Thoracic aorta (tissue), 2 donors: ENCODE measurements at places on chromosomes 2 and 18.

DNA sequence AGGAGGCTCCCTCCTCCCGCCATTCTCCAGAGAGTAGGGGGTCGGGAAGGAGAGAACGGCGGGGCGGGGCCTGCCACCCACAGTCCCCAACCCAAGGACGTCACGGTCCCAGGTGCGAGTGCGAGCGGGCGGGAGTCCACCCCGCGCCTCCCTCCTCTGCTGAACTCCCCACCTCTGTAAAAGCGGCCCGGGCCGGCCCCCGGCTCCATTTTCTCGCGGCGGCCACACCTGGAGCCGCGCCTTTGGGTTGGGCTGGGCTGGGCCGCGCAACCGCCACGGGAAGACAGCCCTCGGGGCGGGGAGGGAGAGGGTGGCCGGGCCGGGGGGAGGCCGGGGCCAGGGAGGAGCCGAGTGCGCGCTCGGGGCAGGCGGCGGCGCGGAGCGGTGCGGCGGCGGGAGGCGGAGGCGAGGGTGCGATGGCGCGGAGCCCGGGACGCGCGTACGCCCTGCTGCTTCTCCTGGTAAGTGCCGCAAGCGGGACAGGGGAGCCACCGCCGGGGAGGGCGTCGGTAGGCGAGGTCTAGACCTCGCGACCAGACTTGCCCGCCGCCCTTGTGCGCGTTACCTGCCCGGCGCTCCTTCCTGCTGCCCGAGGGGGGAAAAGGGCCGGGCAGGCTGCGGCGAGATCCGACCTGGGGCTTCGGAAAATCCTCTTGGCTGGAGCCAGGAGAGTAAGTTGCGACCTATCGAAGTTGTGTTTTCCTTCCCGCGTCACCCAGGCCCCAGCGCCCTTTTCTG, at the start of gene DSG2:
Gene DSG2 (plus strand): TSS at position 342 of the 738 bp plus-strand sequence. CDS start 75 bp downstream, at position 417.
- DNase-seq: no peak
- H3K36me3 ChIP-seq: no peaks in the 10 kb centered on the region
- H3K4me1 ChIP-seq: peaks cover 3% of the 10 kb centered on the region
- no peaks in the 10 kb centered on the region for H3K27me3 ChIP-seq

DNA sequence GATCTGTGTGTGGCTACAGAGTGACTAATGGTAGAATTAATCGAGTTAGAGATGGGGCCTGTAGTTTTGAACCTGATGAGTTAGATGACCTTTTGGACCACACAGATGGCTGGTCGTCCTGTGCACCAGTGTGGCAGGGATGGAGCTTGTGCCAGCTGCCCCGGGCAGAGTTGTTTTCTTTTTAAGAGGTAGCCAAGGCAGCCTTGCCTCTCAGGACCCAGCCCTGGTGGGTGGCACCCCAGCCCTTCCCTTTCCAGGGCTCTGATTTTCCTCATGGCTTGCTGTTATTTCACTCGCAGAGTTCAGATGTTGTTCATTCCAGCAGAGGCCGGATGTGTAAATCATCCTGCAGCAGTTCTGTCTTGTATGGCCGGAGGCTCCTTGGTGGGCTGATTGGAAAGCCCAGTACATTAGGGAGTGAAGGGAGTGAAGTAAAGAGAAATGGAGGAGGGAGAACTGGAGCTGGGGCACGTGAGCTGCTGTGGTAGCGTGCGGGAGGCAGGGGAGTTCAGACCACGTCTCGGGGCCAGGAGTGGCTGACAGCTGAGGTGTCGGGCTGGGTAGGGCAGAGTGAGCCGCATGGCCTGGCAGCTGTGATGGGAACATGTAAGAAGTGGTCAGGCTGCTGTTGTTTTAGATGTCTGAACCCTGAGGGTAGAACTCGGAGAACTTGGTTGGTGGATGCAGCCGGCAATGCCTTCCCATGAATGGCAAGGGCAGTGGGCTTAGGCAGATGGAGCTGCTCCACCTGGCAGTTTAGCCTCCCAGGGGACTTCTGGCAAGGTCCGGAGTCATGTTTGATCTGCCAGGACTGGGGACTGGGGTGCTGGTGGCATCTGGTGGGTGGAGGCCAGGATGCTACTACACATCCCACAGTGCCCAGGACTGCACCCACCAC, 28.8 kb downstream of the ASAP2 start:
- peak overlapping the region; percentile 95 for H3K27ac ChIP-seq
- H3K4me3 ChIP-seq: peak overlapping the region; percentile 25
- peaks cover 91% of the 10 kb centered on the region for H3K4me1 ChIP-seq
- no peaks in the 10 kb centered on the region for H3K27me3 ChIP-seq

DNA sequence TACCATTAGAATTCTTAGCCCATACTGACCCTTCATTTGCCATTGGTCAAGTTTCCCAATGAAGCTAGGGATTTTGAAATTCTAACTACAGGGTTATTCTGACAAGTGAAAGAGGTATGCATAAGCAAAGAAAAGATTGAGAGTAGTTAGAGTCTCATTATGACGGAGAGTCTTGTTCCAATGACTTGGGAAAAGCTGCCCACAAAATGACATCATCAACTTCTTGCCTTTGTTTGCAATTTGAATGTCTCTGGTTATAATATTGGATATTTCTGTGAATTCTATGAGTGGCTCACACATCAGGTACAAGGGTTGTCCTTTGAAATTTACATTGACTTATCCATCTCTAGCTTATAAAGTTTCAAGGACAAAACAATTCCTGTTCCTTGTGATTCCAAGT, 772.2 kb downstream of the TRIB2 start:
- no peak overlapping the region for H3K4me3 ChIP-seq
- no peaks in the 10 kb centered on the region for H3K27me3 ChIP-seq
- DNase-seq: no peak
- no peak overlapping the region for H3K27ac ChIP-seq
- H3K36me3 ChIP-seq: no peaks in the 10 kb centered on the region

- no peak for DNase-seq
- no peaks in the 10 kb centered on the region for H3K36me3 ChIP-seq
- no peak overlapping the region for H3K4me3 ChIP-seq
- H3K4me1 ChIP-seq: no peaks in the 10 kb centered on the region
Measured at GRCh38 chr2:65722028-65722778, 289.8 kb upstream of the SPRED2 start.

- H3K4me3 ChIP-seq: peak overlapping the region; percentile 73
- H3K36me3 ChIP-seq: no peaks in the 10 kb centered on the region
- DNase-seq: no peak
- peak overlapping the region; percentile 74 for H3K27ac ChIP-seq
- peaks cover 22% of the 10 kb centered on the region for H3K4me1 ChIP-seq
Measured at GRCh38 chr18:55477860-55478581, 110.0 kb downstream of the TCF4 start.

- no peaks in the 10 kb centered on the region for H3K27me3 ChIP-seq
- H3K36me3 ChIP-seq: no peaks in the 10 kb centered on the region
- peak overlapping the region; percentile 78 for H3K4me3 ChIP-seq
- no peak overlapping the region for H3K27ac ChIP-seq
- peaks cover 4% of the 10 kb centered on the region for H3K4me1 ChIP-seq
- DNase-seq: no peak
Measured at GRCh38 chr2:42974721-42975717, 182.6 kb upstream of the HAAO start.

DNA sequence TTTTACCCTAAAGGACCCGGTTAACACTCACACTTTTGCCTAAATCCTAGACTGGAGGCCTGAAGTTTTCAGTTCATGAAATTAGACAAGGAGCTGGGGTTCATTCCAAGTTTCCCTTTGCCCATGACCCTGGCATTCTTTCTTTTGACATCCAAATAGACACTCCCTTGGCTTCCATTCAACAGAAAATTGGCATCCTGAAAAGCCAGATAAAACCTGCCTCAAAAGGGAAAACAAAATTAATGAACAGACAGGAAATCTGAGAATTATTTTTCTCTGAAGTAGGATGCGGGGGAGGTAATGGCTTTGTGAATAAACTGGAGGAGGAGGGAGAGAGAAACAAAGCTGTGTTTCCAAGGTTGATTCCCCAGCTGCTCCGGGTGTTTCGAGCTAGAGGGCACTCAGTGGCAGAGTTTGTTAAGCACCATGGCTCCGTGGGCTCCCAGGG, 41.0 kb downstream of the SPP2 start:
- no peak for DNase-seq
- H3K36me3 ChIP-seq: no peaks in the 10 kb centered on the region
- H3K27me3 ChIP-seq: no peaks in the 10 kb centered on the region
- H3K4me1 ChIP-seq: no peaks in the 10 kb centered on the region
- no peak overlapping the region for H3K27ac ChIP-seq

GRCh38 chr2:177353187-177353478, 39.4 kb upstream of the AGPS start:
- peak overlapping the region; percentile 44 for H3K27ac ChIP-seq
- H3K4me1 ChIP-seq: peaks cover 13% of the 10 kb centered on the region
- peak overlapping the region; percentile 7 for H3K4me3 ChIP-seq
- no peaks in the 10 kb centered on the region for H3K36me3 ChIP-seq

- DNase-seq: no peak
- peaks cover 13% of the 10 kb centered on the region for H3K4me1 ChIP-seq
- H3K27ac ChIP-seq: peak overlapping the region; percentile 86
- peak overlapping the region; percentile 72 for H3K4me3 ChIP-seq
- H3K36me3 ChIP-seq: peaks cover 6% of the 10 kb centered on the region
Measured at GRCh38 chr2:74472945-74473258, 422 bp upstream of the MRPL53 start.

DNA sequence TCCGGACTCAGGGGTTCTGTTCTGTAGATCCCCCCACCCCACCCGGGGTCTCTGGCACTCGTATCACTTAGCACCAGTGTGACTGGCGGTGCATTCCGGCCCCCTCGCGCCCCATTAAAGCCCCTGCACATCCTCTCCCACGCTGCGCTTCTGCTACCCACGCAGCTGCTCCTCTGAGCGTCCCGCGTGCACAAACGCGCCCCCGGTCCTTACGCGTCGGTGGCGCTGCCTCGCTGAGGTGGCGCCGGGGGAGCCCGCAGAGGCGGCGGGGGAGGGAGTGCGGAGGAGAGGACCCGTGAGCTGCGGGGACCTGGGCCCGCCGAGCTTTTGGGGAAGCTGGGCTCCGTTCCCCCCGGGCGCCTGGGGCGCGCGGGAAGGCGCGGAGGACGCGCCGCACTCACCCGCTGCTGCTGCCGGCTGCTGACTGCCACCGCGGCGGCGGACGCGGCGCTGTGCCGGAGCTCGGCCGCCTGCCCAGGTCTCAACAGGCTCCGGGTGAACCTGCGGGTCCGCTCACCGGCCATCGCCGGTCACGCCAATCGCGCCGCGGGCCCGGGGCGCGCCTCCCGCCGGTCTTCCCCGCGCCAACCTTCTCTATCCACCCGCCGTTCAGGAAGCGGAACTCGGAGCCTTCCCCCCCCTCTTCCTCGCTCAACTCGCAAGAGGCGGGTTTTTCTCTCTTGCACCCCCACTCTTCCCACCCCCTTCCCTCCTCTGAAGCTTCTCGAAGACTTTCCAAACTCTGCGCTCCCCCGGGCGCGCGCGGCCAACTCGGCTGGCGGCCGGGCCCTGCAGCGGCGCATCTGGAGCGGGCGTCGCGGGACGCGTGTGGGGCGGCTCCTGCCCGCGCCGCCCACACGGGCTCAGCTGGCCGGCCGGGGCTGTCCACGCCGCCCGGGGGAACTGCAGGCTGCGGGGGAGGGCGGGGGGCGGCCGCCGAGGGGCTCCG, at the start of gene DOCK10:
Gene DOCK10 (minus strand): TSS at position 618 of the 949 bp plus-strand sequence. CDS start 94 bp downstream, at position 524.
- DNase-seq: no peak
- H3K4me3 ChIP-seq: peak within 1 kb of the TSS; percentile 77
- no peak within 1 kb of the TSS for H3K27ac ChIP-seq

DNA sequence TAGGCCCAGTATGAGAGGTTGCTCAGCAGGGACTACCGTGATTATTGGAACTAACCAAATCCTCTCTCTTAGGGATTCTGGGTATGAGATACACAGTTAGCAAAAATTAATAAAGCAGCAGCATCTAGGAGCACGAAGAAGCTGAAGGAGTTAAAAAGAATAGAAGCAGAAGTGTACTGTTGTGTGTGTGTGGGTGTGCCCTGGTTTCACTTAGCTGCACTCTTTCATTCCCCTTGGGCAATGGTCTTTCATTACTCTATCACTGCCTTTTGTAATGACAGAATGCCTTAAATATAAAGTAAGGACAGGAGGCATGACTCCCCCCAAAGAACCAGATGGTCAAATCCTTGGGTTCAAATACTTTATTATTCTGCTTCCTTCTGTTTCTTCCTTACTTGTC, 115.9 kb upstream of the CD302 start:
- no peaks in the 10 kb centered on the region for H3K27me3 ChIP-seq
- H3K27ac ChIP-seq: no peak overlapping the region
- no peak for DNase-seq
- no peaks in the 10 kb centered on the region for H3K4me1 ChIP-seq
- no peak overlapping the region for H3K4me3 ChIP-seq

GRCh38 chr2:96693286-96694200, 46.3 kb downstream of the LMAN2L start:
- H3K27ac ChIP-seq: no peak overlapping the region
- no peak for DNase-seq
- no peaks in the 10 kb centered on the region for H3K36me3 ChIP-seq
- no peaks in the 10 kb centered on the region for H3K27me3 ChIP-seq

DNA sequence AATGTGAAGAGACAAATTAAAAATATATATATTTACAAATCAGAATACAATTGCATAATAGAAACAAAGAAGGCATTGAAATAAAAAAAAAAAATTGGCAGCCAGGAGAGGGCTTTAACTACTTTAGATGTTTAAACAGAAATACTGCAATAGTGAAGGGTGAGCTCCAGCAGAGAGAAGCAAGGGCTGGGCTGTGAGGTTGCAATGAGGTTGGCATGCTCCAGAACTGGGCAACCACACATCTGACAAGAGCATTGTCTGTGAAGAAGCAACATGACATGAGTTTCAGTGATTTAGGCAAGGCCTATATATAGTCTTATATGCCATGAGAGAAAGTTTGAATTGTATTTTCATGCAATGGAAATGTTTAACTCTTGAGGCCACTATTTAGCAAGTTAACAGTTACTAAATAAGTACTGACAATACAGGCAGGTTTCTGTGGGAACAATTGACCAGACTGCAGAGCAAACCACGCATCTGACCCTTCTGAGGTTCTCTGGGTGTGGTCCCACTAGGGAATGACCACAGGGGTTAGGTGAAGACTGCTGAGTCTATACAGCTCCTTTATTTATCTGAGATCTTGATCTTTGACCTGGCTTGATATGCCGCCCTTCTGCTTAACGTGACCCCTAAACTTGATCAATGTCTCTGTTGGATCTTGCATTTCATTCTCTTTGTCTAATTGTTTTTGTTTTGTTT, 354.2 kb upstream of the PIK3C3 start:
- no peak overlapping the region for H3K4me3 ChIP-seq
- H3K4me1 ChIP-seq: no peaks in the 10 kb centered on the region
- no peak for DNase-seq
- H3K27me3 ChIP-seq: no peaks in the 10 kb centered on the region

DNA sequence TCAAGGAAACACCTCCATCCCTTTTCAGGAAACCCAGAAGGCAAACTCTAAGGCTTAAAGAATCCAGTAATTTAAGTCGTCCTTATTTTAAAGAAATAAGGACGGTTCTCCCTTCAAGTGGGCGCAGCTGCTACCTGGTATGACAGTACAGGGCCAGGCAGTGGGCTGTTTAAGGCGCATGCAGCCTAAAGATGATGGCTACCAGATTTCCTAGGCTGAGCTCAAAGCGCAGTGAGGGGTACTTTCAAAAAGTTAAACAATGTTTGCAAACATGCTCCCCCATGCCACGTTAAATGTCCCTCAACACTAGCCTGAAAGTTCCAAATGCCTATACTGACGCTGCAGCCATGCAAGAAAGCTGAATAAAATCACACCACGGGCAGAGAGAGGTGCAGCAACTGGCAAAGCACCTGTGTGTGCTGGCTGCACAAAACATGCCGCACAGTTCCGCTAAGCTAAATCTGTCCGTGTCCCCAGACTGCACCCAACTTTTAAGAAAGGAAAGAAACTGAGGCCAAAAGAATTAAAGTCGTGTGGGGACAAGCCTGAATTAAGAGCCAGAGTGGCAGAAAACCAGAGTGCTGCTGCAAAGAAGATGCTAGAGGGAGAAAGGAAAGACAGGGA, 583 bp downstream of the HIBCH start:
- H3K27ac ChIP-seq: peak overlapping the region; percentile 83
- H3K36me3 ChIP-seq: no peaks in the 10 kb centered on the region
- peak overlapping the region; percentile 72 for H3K4me3 ChIP-seq
- no peak for DNase-seq
- H3K4me1 ChIP-seq: peaks cover 16% of the 10 kb centered on the region
